DMS53 (cell line): ENCODE measurements at places on chromosomes 16 and 17.

DNA sequence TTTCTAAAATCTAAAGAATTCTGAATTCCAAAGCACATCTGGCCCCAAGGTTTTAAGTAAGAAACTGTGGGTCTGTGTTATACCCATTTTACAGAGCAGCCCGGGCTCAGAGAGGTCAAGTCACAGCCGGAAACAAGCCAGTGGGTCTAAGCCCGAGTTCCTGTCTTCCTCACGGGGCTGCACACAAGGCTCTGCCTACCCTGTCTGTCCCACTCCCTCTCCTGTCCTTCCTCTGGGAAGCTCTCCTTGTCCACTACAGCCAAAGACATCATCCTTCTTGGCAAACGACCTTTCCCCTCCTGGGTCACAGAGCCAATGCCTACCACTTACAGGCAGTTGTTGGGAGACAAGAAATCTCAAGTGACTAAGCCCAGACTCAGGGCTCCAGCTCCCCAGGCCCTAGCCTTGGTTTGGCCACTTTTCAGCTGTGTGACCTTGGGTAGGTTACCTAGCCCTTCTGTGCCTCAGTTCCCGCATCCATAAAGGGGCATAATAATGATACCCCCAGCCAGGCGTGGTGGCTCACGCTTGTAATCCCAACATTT lies 55.6 kb upstream of the MAP3K14 start:
- DNase-seq = no peak

DNA sequence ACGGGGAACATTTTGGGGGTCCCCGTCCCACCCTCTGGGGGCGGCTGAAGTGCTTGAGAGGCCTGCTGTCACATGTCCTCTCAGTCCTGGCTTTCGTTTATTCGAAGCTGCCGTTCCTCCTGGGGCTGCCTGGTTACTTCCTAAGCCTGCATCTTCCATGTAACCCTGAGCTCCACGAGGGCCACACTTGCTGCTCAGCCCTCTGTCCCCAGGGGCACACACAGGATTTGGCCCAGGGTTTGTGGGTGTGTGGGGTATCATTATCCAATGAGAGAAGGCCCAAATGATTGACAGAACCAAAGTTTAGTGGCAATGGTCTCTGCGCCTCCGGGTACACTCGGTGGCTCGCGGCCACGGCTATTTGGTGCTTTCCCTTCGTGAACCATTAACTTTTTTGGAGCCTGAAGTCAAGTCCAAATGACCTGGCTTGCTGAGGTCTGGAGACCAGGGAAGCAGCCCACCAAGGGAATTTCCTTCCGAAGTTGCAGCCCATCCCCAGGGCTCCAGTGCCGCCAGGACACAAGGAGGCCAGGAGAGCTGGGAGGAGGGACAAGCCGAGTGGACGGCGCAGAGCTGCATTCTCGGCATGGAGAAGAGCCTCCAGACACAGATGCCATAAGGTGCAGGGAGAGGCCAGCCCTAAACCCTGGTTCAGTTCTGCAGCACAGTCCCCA lies 131.4 kb upstream of the FOXF1 start:
- no peak for DNase-seq

- no peak for DNase-seq
Measured at GRCh38 chr17:306536-307294, 45.9 kb downstream of the RPH3AL start.

DNA sequence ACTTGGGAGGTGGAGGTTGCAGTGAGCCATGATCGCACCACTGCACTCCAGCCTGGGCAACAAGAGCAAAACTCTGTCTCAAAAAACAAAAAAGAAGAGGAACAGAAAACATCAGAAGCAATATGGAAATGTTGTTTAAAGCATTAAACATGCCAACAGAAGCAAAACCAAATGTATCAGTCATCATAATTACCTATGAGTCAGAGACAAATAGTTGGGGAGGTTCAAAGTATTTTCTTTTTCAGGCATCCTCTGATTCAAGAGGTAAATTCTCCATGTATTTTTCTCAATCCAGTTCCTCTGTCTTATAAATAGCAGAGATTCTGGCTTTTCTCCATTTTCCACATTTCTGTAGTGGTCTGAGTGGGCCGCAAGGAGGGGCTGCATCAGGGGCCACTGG lies 2.1 kb upstream of the TM4SF5 start:
- no peak for DNase-seq

DNA sequence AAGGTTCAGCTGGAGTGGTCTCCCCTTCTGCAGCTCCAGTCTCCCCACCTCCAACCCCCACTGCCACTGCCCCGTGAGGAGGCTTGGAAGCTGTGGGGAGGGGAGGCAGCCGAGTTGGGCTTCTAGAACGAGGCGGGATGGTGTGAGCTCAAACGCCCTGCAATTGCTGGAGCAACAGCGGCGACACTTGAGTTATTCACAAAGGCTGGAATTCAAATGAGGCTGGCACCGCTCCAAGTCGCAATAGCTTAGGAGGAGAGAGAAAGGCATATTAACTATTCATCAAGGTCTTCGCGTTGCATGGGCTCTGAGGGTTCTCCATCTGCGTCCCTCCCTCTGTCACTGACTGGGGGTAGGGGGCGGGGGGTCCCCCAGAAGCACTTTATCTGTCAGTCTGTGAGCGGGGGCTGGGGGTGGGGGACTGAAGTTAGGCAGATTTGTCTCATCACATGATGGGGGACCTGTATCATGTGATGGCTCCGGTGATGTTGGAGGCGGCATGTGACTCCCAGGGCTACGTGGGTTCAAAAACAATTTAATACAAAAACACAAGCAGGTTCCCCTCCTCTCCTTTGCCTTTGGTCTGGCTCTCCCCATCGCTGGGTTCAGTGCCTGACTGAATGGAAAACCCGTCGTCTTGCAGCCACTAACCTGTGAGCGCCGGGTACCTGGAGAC lies 70.5 kb downstream of the RBBP6 start:
- DNase-seq = peak; percentile 76

DNA sequence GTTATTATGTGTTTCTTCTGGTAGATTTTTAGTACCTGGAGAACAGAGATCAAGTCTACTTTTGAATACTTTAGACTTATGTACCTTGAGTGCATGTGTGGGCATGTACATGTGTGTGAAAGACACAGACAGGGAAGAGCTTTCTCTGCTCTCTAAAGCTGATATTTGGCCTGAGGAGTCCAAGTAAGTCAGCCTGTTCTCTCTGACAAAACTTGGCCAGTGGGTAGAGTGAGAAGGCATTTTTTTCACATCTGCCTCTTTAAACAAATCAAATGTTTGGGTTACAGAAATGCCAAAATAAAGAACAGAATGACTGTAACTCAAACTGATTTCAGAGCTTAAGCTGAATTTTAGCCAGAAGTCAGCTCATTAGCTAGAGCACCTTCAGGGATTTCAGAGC lies 309.7 kb upstream of the DYNLRB2 start:
- no peak for DNase-seq

DNA sequence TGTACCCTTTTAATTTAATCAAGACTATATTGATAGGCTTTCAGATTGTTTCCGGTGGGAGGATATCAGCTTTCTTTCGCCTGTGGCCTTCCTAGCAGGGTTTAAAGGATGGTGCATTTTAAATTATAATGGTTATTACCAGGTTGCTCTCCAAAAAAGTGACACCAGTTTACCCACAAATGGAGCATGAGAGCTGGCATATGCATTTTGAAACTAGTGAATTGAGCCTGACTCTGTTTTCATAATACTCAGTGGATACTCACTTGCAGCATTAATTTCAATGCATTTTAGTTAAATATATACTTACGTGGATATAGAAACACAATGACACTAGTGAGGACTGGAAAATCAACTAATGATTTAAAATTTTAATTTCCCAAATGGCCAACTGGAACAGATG lies 5.8 kb downstream of the MYL4 start:
- no peak for DNase-seq

DNA sequence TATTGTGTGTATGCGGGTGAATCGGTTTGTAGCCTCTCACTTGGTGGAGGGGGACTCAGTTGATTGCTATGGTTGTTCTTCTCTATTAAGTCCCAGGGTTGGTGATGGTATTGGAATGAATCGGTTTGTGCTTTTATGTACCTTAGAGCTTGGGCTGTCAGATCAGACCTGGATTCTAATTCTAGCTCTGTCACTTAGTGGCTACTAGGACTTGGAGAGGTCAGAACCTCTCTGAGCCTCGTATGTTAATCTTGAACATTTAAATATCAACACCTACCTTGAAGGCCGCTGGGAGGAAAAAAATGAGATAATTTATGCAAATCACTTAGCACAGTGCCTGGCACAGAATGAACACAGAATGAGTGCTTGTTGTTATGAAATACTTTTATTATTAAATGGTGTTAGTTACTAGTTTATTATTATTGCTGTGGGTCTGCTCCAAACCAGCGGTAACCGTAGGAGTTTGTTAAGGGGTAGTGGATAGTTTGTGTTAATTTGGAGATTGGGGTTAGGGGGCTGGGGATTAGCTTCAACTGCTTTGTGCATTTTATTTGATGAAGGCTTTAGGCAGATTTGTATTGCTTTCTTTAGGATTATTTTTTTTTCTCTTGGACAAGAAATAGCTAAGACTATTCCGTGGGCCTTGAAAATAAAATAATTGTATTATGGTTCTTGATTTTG lies 3.5 kb downstream of the KDM6B start:
- peak; percentile 80 for DNase-seq

GRCh38 chr17:9880582-9880999 lies 24.5 kb downstream of the RCVRN start:
- no peak for DNase-seq
